ENCODE measurements at places on chromosomes 5 and 9.

DNA sequence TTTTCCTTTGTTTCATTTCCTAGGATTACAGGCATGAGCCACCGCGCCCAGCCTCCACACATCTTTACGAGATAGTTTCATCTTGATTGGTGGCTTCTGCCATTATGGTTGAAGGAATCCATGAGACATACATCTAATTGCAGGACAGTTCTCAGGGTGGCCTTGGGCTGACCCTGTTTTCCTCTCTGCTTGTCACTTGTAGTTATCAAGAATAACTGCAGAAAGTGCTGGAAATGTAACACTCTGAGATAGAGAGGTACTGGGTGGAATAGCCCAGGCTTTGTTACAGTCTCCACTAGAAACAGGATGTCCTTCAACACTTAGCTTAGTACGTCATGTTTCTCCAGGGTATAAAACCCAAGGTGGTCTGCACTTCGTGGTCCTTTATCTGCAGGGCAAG lies 10.7 kb downstream of the UGT3A2 start:
- no peak for DNase-seq

DNA sequence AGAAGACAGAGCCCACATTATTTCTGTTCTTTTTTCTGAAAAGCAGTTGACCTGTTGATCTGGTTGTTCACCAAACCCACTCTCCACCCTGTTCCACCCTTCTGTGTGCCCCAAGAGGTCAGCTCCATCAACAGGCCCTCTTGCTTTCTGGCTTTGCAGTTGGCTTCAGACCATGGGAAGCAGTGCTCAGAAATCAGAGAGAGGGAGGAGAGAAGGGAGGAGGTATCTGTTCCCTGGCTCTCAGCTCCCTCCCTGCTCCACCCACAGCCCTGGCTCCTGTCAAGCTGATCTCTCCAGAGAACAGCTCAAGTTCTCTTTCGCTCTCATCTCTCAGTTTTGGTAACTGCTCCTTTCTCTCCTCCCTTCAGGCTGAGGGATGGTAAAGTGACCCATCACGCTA lies 144.2 kb upstream of the RAI14 start:
- DNase-seq, result no peak

GRCh38 chr5:159449925-159450324 lies 119.6 kb upstream of the IL12B start:
- DNase-seq, result no peak

- DNase-seq, result no peak
Measured at GRCh38 chr9:14713187-14713767, 9.3 kb downstream of the CER1 start.
